Left ventricle myocardium superior (tissue), 1 donor: ENCODE measurements at places on chromosomes 4 and X.

DNA sequence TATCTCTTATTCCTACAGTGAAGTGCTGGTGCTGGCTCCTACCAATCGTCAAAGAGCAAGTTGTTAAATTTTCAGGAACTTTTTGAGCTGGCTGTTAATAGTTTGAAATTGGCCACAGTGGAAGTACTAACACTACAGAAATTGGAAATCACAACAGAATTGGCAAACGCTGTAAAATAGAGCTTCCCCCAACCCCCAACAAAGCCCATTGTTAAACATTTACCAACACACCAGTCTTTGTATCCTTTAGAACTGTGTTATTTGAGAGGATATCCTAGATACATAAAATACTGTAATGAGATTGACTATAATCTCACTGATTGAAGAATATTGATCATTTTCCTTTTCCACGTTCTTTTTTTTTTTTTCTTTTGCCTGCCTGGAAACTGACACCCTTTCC is 37.4 kb downstream of the FAM241A start:
- no peak for DNase-seq

GRCh38 chr4:107164962-107165475 is 128.9 kb upstream of the DKK2 start:
- no peak for DNase-seq

GRCh38 chr4:181437895-181438294 is 805.3 kb upstream of the TENM3 start:
- DNase-seq = no peak

- no peak for DNase-seq
Measured at GRCh38 chrX:3599802-3600430, 113.5 kb downstream of the PRKX start.

GRCh38 chr4:141058591-141059512 is 74.4 kb downstream of the RNF150 start:
- no peak for DNase-seq

DNA sequence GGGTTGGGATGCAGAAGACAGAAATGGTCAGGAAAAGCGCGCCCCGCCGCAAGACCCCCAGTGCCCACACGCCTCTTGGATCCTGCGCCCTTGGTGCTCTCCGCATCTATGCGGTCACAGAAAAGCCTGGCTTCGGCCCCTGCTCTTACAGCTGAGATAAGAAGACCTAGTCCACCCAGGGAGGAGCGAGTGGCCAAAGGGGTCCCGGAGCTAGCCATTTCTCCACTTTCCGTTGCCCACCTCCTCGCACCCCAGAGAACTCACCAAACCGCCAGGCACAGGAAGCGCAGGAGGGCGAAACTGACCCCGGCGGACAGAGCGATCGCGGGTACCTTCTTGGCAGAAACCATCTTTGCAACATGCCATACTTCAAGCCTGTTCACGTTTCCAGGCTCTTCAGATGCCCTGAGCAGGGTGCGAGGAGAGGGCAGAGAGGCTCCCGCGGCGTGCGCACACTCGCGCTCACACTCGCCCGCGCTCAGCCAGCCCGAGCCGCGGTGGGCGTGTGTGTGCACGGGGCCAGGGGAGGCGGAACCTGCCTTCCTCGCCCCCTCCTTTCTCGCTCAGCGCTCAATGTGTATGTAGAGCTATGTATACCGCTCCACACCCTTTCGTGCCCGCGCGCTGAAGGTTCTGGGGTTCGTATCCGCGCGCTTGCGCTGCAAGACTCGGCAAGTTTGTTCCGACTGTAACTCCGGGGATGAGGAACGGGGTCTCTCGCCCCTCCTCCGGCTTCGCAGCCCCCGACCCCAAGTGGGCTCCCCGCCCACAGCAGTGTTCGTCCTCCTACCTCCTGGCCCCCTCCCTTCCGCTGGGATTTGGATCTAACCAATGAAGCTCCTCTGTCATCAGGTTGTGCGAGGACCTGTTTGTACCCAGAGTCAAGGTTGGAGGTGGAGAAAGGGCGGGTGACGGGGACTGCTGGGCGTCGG is at the start of gene GABRA4:
Gene GABRA4, minus strand, starts transcription at position 507 of the 932 bp plus-strand sequence. Its CDS starts 157 bp downstream, at position 350.
- DNase-seq = peak; percentile 42

GRCh38 chrX:149962859-149963757 is 24.8 kb upstream of the EOLA2 start:
- peak; percentile 41 for DNase-seq

DNA sequence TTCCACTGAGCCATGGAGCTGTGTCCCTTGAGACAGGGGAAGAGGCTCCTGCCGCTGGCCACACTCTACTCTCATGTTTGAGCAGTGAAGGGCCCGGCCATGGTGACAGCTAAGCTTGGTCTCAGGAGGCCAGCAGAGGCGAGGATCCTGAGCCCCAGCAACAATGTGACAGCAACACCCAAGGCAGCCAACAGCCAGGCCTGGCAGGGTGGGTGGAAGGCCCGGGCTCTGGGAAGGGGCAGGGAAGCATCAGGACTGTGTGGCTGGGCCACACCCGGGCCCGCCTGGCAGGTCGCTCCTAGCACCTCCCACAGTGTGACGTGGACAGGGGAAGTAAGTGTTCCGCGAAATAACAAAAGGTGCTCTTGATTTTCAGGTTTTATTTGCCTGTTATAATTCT is 24.8 kb downstream of the L1CAM start:
- no peak for DNase-seq

DNA sequence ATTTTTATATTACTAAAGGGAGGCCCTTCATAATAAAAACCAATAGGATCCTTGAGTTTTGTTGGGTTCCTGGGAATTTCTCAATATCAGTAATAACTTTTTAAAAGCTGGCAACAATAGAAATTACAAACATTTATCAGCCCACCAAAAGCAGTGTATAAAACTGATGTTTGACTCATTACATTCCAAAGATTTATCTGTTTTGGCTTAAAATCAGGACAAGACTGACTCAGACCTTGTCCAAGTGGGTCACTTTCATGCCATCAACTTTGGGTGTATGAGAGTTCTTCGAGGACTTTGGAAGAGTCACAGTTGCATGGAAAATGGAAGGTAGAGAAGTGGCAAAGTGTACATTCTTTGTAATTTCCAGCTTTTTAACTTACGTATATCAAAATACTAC is 102.8 kb downstream of the FRMPD4 start:
- no peak for DNase-seq

DNA sequence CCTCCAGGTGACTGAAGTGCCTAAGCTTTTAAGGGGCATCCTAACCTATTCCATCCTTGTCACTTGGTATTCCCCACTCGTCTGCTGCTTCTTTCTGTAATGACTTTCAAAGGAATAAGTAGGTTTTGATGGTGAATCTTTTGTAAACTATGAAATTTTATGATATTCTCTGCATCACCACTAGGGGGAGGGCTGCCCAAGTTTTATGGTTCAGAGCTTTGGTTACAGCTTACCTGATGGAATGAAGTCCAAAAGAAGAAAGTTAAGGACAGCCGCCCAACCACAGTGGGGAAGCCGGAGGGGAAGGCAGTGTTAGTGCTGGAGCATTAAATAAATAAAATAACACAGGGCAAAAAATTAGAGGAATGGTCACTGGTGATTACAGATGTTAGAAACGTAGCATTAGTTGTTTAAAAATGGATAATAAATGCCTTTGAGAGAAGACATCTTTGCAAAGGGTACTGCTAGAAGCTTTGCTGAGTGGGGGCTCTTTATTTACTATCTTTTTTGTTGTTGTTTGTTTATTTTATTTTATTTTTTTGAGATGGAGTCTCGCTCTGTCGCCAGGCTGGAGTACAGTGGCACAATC is 204.9 kb downstream of the GBA3 start:
- no peak for DNase-seq

- DNase-seq = no peak
Measured at GRCh38 chrX:136304493-136304892, 3.7 kb downstream of the ADGRG4 start.

GRCh38 chr4:52874948-52875347 is 12.8 kb downstream of the RASL11B start:
- DNase-seq = no peak

DNA sequence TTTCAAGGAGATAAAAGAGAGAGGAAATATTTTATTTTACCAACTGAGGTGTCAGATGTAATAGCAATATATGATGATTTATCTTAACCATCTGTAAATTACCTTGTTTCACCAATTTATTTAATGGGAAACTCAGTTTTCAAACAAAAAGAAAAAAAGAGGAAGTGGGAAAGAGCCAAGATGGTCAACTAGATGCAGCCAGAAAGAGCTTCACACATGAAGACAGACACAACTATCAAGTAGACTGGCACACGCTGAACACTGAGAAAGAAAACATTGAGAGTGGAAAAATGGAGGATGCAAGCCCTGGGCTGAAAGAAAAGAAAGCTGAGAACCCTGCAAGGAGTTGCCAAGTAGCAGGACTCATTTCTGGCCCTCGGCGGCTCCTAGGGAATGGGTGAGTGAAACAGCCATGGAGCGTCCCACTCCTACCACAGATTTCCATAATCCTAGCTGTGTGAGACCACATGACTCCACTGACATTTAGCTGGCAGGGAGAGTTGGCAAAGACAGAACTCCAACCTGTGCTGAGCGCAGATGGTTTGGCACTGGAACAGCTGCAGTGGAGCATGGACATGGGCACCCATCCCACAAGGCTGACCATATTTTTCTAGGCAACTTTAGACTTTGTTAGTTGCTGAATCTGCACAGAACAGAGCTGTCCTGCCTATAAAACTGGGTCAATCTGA is 409.3 kb downstream of the FAM47B start:
- no peak for DNase-seq

- DNase-seq = no peak
Measured at GRCh38 chrX:136652822-136653723, 5.1 kb downstream of the CD40LG start.

GRCh38 chr4:25002681-25003080 is 28.1 kb downstream of the LGI2 start:
- DNase-seq = no peak

DNA sequence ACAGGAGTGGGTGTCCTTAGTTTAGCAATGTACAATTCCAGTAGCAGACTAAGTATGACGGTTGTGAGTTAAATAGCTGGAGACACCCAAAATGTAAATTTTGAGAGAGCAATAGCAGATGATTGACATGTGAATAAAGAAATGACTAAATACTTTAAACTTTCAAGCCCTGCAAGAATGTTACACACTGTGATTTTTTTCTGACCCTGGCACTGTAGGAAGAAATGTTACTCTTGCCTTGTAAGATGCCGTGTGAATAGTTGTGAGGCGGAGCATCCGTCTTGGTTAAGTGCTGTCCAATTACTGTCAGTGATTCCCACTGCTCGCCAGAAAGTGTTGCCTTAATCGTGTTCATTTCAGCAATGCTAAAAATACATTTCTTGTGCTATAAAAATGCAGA is 1248.1 kb downstream of the RAPGEF2 start:
- no peak for DNase-seq

DNA sequence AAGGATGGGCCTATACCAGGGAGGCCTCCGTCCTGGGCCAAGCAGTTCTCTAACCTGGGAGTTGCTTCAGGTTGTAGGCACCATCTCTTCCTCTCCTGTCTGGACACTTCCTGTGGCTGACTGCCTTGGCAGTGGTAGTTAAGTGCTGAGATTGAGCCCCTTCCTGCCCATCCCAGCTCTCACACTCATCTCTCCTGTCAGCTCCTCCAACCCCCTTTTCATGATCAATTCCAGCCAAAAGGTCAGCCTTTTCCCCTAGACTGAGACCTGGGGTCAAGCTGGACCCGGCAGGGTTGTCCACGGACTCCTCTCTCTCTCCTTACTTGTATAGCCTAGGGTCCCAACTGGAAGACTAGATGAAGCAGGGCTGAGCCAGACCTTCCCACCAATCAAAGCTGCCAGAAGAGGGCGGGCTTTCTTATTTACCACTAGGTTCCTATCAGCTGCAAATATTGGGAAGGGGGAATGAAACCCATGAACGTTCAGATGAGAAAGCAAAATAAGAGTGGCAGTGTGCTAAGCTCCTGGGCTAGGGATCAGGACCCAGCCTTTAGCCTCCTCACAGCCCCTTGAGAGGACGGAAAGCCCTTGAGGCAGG is 34.5 kb downstream of the KDM5C start:
- DNase-seq = no peak

DNA sequence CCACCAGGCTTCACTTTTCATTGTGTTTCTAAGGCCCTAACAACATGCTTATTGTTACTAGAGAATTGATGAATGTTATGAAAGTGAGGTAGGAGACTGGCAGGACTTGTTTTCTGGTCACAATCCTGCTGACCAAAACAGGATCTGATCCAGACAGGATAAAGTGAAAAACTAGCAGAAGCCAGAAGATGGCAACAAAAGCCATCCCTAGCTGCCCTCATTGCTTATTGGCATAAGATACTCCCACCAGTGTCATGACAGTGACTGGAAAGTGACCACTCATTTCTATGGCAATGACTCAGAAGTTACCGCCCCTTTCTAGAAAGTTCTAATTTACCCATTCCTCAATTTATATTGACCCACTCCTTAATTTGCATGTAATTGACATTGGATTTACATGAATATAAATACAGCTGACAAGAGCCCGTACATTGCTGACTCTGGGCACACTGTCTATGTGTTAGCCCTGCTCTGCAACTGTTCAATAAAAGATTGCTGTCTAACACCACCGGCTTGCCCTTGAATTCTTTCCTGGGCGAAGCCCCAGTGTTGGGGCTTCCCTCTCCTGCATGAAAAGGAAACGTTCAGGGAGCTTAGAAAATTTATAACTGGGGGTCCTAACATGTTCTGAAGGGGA is 30.0 kb upstream of the FGG start:
- DNase-seq = no peak

DNA sequence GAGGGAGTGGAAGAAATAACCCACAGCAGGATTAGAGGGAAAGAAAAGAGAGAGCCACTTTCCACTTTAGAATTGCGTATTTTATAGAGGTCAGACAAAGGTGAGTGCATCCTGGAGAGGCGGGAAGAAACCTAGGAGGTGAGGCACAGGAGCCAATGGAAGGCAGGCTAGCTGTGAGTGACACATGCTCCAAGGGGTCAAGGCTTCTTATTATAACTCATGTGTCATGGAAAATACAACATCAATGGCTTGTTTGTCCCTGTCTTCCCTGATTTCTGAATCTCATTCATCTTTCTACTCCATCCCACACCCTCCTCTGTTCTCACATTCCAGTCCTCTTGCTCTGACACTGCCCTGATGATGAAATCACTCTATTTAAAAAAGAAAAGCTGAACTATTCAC is 14.4 kb downstream of the ANXA3 start:
- DNase-seq = no peak

- DNase-seq = no peak
Measured at GRCh38 chr4:164874789-164875188, 2.2 kb upstream of the APELA start.

- DNase-seq = no peak
Measured at GRCh38 chr4:155548173-155548572, 118.5 kb upstream of the GUCY1A1 start.

- DNase-seq = peak; percentile 57
Measured at GRCh38 chr4:173448103-173448502, 49.2 kb upstream of the SCRG1 start.

- DNase-seq = no peak
Measured at GRCh38 chr4:165707128-165707527, 165.9 kb upstream of the TLL1 start.

DNA sequence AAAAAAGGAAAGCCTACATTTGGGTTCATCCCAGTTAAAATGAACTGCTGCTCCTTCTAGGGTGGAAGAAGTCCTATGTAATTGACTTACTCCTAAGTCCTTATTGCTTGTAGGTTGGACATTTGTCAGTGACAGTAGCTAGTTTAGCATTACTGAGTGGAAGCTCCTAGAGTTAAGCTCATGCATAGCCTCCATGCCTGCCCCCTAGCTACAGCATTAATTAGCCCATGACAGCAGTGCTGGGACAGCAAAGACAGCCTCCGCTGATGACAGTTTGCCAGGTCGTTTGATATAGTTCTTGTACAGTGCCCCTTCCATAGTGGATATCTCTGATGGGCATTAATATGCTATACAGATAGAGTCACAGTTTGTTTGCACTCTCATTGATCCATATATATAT is 18.7 kb upstream of the GALNTL6 start:
- no peak for DNase-seq

GRCh38 chrX:111102636-111103035 is 6.6 kb downstream of the PAK3 start:
- no peak for DNase-seq
